ENCODE measurements at places on chromosomes 6 and 20.

- no peak for DNase-seq
Observed at GRCh38 chr6:130825772-130826441, 1.3 kb upstream of the SMLR1 start.

GRCh38 chr6:33392595-33392948 lies 949 bp downstream of the KIFC1 start:
- DNase-seq = no peak

- DNase-seq = no peak
Observed at GRCh38 chr6:155706806-155707205, 251.2 kb upstream of the NOX3 start.

- no peak for DNase-seq
Observed at GRCh38 chr6:5115168-5115567, 30.0 kb downstream of the PPP1R3G start.

- DNase-seq = no peak
Observed at GRCh38 chr6:8940356-8940755, 505.0 kb upstream of the SLC35B3 start.

DNA sequence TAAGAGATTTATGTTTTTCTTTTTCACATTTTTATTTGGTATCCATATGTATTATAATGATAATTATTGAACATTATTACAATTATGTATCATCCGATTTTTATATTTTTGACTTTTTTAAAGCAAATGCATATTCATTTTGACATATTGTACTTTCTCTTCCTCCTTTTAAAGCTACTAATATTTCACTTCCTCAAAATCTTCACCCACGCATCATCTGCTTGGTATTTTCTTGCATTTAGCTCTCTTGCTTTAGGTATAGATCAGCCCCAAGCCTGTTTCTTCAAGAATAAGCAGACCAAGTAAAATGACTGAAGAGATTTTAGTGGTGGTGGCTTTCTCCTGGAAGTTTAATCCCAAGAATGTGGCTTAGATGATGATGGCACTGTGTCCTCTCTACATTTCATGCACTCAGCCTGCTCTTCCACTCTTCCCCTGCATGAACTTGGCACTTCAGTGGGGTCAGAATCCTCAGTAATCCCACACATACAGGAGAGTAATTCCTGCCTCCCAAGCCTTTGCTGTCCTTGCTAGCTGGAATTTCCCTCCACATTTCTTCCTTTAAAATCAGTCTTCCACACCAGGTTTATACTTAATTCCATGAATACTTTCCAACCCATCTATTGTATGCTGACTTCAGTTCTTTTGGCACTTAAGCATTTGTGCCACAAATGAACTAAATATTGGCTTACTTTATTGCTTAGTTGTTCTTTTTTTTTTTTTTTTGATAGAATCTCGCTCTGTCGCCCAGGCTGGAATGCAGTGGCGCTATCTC lies 8.2 kb downstream of the NCOA7 start:
- no peak for DNase-seq

- DNase-seq = no peak
Observed at GRCh38 chr6:35400111-35400510, 52.0 kb upstream of the FANCE start.

All from coronary artery (tissue), 2 donors.